Epithelial cell of umbilical artery (primary cell): ENCODE measurements at places on chromosomes 3 and 15. TPM values are rescaled to one million over a fixed set of nuclear protein-coding genes. Genes with fewer than 3 reads are reported as not detected.

Gene ARHGEF26
- total RNA-seq = 0.46 and 0.97 TPM in 2 replicates

Gene PLXNB1
- 9.0 and 13.3 TPM in 2 replicates for total RNA-seq

Gene BOC
- total RNA-seq = 0.15 and 0.32 TPM in 2 replicates

Gene COPB2
- total RNA-seq = 216 and 226 TPM in 2 replicates

Gene LINGO1
- total RNA-seq = not detected in 2 replicates

Gene PIAS1
- 6.7 and 10.1 TPM in 2 replicates for total RNA-seq

Gene IMPG2
- total RNA-seq = 0.32 and 0.61 TPM in 2 replicates

Gene RASGRP1
- under 0.01 and 0.15 TPM in 2 replicates for total RNA-seq

Gene SLC22A14
- not detected in 2 replicates for total RNA-seq

Gene RUVBL1
- total RNA-seq = 108 and 122 TPM in 2 replicates

Gene ATP2B2
- not detected in 2 replicates for total RNA-seq

Gene SIN3A
- 14.6 and 22.9 TPM in 2 replicates for total RNA-seq

Gene THPO
- total RNA-seq = under 0.01 TPM in 1 of 2 replicates, not detected in the other

Gene LMAN1L
- not detected in 2 replicates for total RNA-seq

Gene BLM
- total RNA-seq = 6.5 and 7.3 TPM in 2 replicates

Gene IQCH
- total RNA-seq = 0.32 and 1.1 TPM in 2 replicates

Gene GOLGA8N
- 1.6 and 2.1 TPM in 2 replicates for total RNA-seq

Gene TADA3
- total RNA-seq = 32.7 and 36.7 TPM in 2 replicates

Gene CLRN1
- total RNA-seq = not detected in 2 replicates

Gene CIB2
- 2.0 and 2.6 TPM in 2 replicates for total RNA-seq
